IPS-NIHi11 (cell line): ENCODE measurements at places on chromosomes 1 and 21.
A peak's percentile ranks its signal among the peaks of the same experiment; 100 is the strongest.

- no peak for DNase-seq
These were observed 104.8 kb downstream of the ETS2 start for GRCh38 chr21:38910390-38911067.

- DNase-seq, result no peak
These were observed 73.7 kb downstream of the ADGRL2 start for GRCh38 chr1:81874461-81874860.

DNA sequence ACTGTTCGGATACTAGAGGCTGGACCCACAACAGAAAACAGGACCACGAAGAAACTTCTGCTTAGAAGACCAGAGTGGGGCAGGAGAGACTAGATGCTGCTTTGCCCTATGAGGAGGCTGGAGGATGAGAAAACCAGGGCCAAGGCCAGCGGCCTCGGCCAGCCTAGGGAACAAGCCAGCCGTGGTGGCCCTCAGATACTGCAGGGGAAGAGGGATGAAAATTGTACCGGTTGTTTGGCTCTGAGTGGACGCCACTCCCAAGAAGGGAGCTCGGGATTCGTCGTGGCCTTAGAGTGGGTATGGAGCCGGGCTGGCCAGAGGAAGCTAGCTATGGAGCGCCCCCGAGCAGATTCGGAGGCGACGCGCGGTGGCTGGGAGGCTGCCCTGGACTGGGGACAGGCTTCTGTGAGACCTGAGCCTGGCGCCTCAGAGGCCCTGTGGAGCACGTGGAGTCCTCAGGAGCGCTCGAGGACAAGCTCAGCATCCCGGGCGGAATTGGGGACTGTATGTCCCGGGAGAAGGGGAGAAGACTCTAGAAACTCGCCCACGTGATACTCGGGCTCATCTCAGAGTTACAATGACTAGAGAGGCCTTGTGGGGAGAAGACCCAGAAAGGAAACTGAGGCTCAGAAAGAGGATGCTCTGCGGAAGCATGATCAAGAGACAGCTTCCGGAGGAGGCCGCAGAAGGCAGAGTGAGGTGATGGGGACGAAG, 2.8 kb downstream of the PRRX1 start:
- DNase-seq, result no peak

DNA sequence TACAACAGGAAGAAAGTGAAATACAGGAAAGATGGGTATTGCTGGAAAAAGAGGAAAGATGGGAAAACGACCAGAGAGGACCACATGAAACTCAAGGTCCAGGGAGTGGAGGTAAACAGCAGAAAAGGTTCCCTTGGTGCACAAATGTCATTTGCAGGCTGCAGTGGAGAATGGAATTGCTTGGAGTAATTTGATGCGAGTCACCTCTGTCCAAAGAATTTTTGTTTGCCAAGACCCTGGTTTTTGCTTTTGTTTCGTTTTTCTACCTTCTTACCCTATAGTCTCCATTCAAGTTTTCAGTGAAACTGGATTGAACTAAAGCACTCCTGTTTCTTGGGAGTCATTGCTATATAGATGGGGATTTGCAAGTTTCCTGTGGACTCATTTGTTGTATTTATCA, 464.3 kb downstream of the CAMTA1 start:
- DNase-seq, result no peak

GRCh38 chr1:114025609-114026401, 46.5 kb downstream of the OLFML3 start:
- no peak for DNase-seq

DNA sequence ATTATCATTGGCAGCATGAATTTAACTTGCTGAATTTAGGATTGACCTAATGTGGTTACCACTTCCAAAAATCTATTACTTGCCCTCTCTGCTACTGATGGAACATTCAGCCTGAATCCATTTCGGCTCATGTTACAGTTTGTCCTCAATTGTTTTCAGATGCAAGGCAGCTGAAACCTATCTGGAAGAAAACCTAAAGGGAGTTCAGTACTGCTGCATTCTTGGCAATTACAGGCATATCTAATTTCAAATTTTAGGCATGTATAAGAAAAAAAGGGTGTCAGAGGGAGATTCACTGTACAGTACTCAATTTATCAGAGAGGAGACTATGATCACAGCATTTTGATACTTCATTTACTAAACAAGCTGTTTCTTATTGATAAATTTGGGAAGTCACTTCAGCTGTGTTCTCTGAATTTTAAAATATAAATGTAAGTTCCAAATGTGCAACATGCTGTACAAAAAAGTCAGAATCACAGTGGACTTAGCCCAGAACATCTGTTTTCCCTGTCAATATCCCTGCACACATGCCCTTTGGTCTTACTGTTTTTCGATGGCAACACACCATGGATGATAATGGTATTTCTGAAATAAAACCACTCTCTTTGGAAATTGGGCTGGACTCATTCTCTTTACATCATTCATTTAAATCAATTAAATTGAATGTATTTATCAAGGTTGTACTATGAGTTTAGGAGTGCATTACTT, 651.6 kb upstream of the ADGRL4 start:
- peak; percentile 27 for DNase-seq

- DNase-seq, result no peak
These were observed 125.0 kb upstream of the DMRTA2 start for GRCh38 chr1:50548243-50548642.

GRCh38 chr1:229856009-229856650, 210.9 kb upstream of the GALNT2 start:
- peak; percentile 21 for DNase-seq

DNA sequence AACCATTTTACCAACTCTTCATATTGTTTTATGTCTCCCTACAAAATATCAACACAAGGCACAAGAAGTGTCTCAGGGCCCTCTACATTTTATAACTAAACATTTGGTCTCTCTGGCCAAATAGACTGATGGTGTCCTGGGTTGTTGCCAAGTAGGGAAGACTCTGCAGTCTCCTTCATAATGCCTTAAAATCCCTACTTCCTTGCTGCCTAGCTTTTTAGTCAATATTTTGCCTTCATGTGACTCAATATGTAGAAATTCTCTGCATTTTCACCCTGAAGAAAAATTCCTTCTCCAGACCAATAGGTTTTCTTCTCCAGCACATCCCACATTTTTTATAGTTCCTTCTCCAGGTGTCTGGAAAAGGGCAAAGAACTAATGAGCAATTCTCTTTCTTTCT, 72.6 kb upstream of the IPO9 start:
- no peak for DNase-seq

- DNase-seq, result no peak
These were observed 148.7 kb upstream of the SPAG17 start for GRCh38 chr1:118333601-118334210.

DNA sequence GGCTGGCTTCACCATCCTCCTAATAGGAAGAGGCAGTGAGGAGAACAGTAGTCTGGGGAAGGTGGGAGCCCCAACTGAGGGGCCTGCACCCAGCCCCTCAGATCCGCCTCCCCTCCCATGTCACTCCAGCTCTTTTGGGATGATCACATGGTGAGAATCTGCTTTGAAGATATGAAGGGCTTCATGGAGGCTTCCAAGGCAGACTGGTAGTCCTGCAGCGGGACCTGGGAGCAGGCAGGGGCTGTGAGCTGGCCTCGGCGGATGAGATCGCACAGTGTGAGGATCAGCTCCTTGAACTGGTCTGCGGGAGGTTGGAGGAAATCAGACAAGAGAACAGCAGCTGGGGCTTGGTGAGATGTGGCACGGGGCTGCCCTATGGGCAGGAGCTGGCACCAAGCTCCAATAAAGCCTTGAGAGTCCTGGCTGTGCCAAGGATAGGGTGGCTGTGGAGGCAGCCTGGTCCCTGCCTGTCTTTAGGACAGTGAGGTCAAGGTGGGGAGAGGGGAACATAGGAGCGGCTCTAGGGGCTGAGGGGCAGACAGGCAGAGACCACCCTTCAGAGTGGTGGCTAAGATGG, 12.3 kb upstream of the SRSF4 start:
- DNase-seq, result no peak

- DNase-seq, result no peak
These were observed 856 bp downstream of the NRDC start for GRCh38 chr1:51877434-51878307.

GRCh38 chr1:222301652-222302051, 246.3 kb downstream of the HHIPL2 start:
- no peak for DNase-seq

- no peak for DNase-seq
These were observed 842 bp downstream of the LENEP start for GRCh38 chr1:154994269-154994587.

DNA sequence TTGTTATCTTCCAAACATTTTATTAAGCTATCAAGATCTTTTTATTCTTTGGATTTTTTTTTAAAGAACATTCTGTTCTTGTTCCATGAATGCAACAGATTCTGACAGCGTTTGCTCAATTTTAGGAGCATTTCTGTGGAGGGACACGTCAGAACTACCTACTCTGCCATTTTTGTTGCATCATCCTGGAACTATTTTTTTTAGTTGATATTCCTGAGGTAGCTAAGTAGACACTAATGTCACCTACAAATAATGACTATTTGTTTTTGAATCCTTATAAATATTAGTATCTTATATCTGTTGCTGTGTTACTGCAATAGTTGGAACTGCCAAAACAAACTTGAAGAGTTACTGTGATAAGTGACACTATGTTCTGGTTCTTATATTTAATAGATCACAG, 57.2 kb downstream of the DNAI4 start:
- DNase-seq, result no peak

DNA sequence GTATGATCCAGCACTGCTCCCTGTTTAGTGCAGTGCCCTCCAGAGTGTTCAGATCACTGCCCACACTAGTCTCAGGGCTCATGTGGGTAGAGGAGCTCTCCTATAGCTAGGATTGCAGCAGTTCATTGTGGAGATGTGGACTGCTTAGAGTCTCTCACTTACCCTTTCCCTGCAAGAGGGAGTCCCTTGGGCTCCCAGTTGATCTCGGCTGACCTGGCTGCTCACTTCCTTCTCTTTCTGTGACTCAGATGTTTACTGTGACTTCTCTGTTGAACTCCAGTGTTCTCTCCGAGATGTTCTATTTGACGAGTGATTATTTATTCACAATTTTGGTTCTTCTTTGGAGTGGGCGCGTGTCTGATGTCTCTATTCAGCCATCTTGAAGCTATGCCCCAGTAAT, 141.9 kb downstream of the PTBP2 start:
- DNase-seq, result no peak

DNA sequence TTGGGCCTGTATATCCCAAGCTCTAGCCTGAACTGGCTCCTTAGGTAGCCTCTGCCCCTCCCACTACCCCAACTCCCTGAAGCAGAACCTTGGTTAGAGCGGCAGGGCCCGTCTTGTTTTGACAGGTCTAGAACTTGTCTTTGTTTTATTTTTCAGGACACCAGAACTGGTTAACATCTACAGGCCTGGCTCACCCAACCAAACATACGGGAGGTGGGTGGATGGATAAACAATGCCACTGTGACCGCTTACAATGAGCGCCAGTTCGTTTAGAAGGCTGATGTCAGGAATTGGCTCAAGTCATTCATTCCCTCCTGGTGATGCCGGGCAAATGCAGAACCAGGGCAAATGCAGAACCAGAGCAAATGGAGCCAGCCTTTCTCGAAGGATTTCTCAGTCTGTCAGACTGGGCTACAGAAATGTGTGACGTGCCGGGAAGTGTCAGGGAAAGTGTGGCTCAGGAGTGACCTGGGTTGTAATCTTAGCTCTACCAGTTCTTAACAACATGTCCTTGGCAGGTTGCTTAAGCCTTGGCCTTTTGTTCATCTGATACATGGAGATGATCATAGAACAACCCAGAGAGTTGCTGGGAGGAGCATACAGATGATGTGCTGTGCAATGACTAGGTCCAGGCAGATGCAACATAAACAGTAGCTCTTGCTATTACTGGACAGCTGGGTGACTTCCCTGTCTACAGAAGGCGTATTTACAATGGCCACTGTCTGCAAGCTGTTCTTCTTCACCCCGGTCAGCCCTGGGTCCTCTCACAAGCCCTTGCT, 30.5 kb upstream of the BTG2 start:
- DNase-seq, result no peak

GRCh38 chr21:41183575-41183974, 15.6 kb downstream of the BACE2 start:
- no peak for DNase-seq

- no peak for DNase-seq
These were observed 36.1 kb upstream of the PADI2 start for GRCh38 chr1:17155257-17155920.

DNA sequence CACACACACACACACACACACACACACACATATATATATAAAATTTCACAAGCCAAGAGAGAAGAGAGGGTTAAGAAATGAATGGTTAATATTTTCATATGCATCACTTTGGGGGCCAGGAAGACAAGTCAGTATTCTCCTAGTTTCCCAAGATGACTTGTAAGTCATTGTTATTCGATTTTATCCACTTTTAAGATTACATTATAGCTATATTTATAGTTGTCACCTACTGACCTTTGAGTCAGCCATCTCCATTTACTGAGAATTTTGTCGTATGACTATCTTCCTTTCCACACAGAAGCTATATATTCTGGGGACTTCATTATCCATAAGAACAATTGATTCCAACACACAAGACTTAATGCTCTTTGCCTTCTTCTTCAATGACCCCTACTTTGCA, 8.9 kb downstream of the LYST start:
- DNase-seq, result no peak

- no peak for DNase-seq
These were observed 35.7 kb upstream of the CNN3 start for GRCh38 chr1:94962409-94963265.

GRCh38 chr1:153248176-153248879, 11.2 kb upstream of the LORICRIN start:
- no peak for DNase-seq

- DNase-seq, result no peak
These were observed 542 bp upstream of the ASTN1 start for GRCh38 chr1:177165069-177165439.

- no peak for DNase-seq
These were observed 20.2 kb downstream of the CAPZB start for GRCh38 chr1:19465123-19465522.

GRCh38 chr1:184840596-184840995, 85.9 kb upstream of the EDEM3 start:
- DNase-seq, result no peak

DNA sequence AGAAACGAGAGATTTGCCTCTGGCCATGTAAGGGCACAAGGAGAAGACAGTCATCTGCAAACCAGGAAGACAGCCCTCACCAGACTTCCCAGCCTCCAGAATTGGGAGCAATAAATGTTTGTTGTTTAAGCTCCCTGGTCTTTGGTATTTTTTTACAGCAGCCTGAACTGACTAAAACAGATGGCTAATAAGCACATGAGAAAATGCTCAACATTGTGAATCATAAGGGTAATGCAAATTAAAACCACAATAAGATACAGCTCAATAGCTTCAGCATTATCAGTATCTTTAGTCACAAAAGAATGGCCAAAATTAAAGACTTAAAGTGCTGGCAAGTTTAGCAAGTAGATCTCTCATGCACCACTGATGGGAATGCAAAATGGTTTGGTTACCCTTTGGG, 11.7 kb downstream of the UBE2G2 start:
- no peak for DNase-seq

- no peak for DNase-seq
These were observed 25.4 kb downstream of the MX2 start for GRCh38 chr21:41387042-41387819.

- no peak for DNase-seq
These were observed 7.8 kb downstream of the ADAMTS4 start for GRCh38 chr1:161190962-161191521.
